ENCODE measurements at places on chromosomes 3 and 15.

DNA sequence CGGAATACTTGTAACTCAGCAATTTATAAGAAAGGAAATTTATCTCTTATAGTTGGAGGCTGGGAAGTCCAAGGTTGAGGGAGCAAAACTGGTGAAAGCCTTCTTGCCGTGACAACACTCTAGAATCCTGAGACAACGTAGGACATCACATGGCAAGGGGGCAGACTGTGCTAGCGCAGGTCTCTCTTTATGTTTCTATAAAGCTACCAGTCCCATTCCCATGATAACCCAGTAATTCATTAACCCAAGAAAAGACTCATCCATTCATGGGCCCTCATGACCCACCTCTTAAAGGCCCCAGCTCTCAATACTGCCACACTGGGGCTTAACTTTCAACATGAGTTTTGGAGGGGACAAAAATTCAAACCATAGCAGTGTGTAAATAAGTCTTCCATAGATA is 260.2 kb downstream of the ZBTB20 start:
- no peak for DNase-seq

GRCh38 chr3:128113817-128114794 is 9.5 kb downstream of the RUVBL1 start:
- no peak for DNase-seq

GRCh38 chr3:50612234-50612882 is 784 bp upstream of the CISH start:
- no peak for DNase-seq

- DNase-seq = peak; percentile 74
Measured at GRCh38 chr3:116020495-116020894, 397.2 kb downstream of the GAP43 start.

GRCh38 chr3:168620854-168621253 is 525.1 kb upstream of the GOLIM4 start:
- peak; percentile 1 for DNase-seq

GRCh38 chr3:63874769-63875168 is 11.1 kb downstream of the ATXN7 start:
- no peak for DNase-seq

DNA sequence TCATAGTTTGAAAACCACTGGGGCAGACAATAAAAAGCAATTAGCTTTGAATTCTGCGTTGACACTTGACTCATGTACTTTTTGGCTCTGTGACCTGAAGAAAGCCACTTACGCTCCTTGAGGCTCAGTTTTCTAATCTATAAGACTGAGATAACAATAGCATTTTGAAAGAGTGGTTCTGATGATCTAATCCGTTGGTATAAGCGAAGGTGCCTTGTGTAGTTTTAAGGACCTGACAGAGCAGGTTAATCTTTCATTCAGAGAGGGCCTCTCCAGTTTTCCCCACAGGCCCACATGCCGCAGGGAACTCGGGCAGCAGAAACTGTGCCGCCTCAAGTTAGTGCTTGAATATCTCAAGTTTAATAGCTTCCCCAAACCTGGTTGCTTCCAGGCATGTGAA is 306.0 kb upstream of the GBE1 start:
- no peak for DNase-seq

DNA sequence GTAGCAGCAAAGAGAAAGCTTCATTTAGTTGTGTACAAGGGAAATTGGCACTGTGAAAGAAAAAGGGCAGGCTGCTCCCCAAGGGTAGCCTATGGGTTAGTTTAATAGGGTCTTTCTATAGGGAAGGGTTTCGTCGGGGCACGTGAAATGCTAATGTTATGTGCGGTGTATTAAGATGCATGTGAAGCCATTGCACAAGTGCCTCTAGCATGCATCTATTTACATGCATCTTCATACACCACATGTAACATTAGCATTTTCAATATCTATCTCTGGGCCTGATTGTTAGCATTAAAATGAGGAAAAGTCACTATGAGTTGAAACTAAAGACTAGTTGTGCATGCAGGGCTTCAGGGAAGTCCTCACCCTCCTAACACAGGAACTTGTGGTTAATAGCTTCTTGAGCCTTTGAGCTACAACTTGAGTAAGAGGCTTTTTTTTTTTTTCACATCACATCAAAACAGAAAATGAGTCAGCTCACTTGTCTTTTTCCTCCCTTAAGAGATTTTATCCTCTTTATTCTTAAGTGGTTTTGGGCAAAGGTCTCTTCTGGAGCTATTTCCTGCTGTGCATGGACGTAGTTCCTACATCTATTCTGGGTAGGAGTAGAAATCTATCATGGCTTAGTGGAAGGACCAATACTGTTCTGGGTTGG is 613.4 kb downstream of the ZPLD1 start:
- peak; percentile 43 for DNase-seq

DNA sequence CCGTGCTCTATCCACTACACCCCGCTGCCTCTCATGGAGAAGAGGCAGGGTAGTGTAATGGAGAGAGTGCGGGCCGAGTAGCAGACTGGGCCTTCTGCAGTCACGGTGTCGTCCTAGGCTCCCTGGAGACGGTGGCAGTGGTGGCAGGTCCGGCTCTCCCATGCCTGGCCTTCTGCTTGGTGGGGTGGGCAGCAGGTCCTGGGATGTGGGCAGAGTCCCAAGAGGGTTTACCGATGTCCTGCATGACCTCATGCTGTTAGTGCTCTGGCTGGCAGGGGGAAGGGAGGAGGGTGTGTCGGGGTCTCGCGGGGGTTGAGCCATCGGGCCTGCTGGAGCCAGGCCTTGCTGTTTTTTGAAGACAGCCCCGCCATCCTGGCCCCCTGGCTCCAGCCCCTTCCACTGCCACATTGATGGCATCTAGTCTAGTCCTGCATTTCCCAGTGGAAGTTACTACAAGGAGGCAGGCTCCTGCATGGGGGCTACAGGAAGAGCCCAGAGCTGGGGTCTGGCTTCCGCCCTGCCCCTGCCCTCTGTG is 73.6 kb upstream of the SEC13 start:
- no peak for DNase-seq

DNA sequence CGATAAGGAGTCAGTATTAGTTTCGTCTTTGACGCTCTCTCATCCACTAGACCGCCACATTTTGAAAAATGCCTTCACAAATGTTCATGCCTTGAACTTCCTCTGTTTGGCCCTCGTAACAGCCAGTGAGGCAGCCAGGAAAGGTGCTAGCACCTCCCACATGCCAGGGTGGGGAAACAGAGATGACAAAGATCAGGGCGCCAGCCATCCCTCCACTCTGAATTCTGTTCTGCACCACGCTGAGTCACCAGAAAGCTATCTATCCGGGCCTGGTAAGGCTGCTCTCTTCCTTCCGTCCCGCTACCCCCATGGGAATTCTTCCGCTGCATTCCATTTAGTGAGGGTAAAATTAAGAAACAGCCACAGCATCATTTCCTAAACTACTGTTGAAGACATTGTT is 31.3 kb upstream of the BCL2L10 start:
- peak; percentile 96 for DNase-seq

DNA sequence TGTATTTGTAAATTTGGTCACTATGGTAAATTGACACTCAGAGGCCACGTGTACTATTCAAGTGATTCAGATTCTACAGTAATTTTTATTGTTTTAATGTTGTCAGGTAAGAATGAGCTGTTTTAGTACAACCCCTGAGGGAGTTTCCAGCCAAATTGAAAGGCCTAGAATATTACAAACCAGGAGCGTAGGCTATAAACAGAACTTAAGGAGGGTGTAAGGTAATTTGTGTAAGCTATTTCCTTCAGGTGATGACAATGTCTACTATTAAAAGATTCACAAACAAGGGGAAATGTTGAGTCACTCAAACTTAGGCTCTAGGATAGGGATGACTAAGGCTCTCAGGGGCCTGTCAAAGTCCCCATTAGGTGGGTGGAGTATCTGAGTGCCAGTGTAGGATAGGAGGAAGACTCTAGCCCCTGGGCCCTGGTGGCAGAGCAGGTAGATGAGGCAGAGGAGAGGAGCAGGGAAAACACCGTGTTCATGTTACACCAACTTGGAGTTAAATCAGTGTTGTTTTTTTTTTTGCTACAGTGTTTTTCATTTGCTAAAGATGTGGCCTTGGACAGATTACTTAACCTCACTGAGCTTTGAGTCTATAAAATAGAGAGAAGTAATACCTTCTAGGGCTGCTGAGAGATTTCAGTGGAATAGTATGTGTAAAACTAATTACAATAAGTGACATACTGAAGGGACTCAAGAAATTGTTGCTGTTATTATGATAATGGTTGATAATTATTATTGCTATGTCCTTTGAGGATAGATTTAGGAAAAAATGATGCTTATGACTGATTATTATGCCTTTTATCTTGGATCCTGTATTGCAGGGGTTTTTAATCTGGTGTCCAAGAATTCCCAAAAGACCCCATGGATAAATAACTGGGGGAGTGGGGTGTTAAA is 10.3 kb downstream of the TM4SF1 start:
- peak; percentile 61 for DNase-seq

DNA sequence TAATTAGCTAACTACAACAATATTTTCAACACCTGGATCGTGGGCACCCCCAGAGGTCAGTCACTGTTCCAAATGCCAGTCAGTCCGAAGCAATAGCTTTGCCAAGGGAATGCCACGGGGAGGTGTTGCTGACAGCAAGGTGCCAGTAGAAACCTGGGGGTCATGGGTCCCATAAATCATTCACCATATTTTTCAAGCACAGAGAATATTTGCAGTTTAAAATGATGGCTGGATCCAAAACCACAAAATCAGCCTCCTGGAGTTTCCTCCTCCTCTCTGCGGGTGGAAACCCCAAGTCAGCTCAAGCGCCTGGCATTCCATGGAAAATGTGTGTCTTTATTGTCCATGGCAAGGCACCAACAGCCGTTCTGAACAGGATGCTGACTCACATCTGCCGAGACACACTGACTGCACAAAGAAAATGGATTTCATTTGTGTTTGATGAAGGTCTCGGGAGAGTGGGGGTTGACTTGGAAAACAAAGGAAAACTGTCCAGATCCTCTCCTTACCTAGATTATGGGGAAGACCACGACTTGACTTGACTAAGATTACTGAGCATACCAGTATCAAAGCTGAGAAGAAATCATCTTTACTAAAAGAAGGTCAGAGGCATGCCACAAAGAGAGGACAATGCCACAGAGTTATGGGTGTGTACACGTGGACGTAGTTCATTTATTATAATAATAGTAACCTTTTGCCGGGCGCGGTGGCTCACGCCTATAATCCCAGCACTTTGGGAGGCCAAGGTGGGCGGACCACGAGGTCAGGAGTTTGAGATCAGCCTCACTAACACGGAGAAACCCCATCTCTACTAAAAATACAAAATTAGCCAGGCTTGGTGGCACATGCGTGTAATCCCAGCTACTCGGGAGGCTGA is 26.4 kb downstream of the ANXA2 start:
- DNase-seq = peak; percentile 100

GRCh38 chr3:32089476-32089875 is 16.9 kb upstream of the GPD1L start:
- no peak for DNase-seq

- no peak for DNase-seq
Measured at GRCh38 chr3:177602601-177603147, 405.4 kb upstream of the TBL1XR1 start.

- peak; percentile 62 for DNase-seq
Measured at GRCh38 chr3:24494618-24495325, at the start of gene THRB. TSS of gene THRB (minus strand) at chr3:24494850.

DNA sequence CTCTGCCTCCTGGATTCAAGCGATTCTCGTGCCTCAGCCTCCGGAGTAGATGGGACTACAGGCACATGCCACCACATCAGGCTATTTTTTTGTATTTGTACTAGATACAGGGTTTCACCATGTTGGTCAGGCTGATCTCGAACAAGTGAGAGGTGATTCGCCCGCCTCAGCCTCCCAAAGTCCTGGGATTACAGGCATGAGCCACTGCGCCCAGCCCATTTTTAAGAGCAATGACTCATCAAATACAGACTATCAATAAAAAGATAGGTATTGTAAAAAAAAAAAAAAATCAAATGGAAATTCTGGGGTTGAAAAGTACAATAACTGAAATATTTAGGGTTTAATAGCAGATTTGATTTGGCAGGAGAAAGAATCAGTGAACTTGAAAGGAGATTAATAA is 129.0 kb downstream of the TJP1 start:
- no peak for DNase-seq

DNA sequence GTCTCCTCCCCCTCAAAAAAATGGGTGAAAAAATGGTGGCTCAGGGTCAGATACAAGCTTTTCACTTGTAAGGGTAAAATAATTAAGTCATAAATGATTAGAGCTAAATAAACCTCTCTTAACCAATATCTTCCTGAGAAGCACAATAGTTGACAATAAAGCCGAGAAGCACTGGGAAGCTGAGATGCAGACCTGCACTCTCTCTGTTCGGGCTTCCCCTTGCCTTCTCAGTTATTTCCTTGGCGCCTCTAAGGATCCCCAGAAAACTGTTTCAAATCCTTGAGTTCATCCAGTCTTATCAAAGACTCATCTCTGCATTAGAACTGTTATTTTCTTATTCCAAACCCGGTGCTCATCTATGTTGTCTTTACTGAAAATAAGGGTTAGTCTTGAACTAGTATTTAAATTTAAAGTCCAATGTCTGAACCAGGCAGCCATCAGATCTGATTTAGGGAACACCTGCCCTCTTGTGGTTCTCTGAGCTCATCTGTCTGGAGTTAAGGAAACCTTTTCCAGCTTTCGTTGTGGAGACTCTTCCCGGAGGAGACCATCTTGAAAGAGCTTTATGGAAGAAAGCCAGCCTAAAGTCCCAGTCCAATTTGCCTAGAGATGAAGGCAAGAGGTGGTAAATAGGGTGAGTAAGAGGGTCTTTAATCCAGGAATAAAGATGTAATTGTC is 256.4 kb upstream of the MCTP2 start:
- DNase-seq = peak; percentile 64

DNA sequence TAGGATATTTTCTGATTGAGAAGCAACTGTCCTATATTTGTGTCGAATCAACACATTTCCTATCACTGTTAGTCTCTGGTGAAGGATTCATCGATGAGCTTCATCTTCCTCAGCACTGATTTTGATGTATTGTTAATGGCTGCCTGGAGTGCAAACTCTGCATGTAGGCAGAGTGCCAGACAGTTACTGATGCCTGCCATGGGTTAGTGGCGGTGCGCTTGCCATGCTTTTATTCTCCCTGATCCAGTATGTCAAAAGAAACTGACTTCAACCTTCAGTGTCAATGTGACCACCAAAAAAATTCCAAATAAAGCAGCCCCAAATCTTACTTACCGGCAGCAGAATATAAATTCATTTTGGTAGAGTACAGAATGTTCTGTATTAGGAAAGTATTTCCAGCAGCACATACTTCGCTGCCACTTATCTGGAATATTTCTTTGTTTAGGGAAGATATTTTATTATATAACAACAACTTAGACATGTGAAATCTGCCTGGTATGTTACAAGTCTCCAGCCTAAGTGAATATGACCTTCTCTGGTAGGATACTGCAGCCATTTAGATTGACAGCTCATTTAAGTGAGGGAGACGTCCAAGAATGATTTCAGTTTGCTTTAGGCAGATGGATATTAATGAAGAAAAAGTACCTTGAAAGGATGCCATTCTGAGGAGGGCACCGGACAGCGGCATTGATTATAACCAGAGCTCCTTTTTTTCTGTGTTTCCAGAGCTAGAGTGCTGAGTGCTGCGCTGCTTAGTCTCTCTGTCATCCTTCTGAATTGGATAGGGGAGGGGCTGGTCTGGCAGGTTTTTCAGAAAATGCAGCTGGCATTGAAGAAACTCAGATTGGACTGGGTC is 59.9 kb downstream of the ARHGEF26 start:
- DNase-seq = no peak

All from fibroblast of skin of right quadriceps (primary cell).